Activated B cell treated with CpG ODN at 0.5 μM for 24 hours (primary cell): ENCODE measurements at places on chromosomes 7 and 10. TPM values are rescaled to one million over a fixed set of nuclear protein-coding genes. Genes with fewer than 3 reads are reported as not detected.

Gene NEURL1
- 0.61 and 0.93 TPM in 2 replicates for total RNA-seq

Gene ZNF107
- 40.3 and 50.5 TPM in 2 replicates for total RNA-seq

Gene BRAF
- 58.3 and 65.4 TPM in 2 replicates for total RNA-seq

Gene SLC18A2
- not detected in 2 replicates for total RNA-seq

Gene UCMA
- total RNA-seq, result not detected in 2 replicates

Gene CALML5
- total RNA-seq, result not detected in 2 replicates

DNA sequence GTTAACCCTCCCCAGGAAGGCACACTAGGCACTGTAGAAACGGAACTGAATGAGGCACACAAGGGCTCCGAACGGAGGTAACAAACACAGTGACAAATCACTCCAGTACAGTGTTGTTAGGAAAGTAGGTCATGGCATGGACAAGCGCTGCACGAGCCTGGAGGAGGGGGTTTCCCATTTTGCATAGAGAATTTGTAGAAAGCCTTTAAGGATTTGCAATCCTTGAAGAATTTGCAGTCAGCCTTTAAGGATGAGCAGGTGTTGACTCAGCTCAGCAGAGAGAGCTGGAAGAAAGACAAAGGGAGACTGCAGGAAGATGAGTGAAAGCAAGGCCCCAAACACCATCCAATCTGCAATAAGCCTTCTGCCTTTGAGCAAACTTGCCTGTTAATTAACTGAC lies 51.1 kb upstream of the PPP1R3C start:
- H3K4me3 ChIP-seq, result no peak overlapping the region
- peaks cover 5% of the 10 kb centered on the region for H3K27me3 ChIP-seq
- no peaks in the 10 kb centered on the region for H3K36me3 ChIP-seq
- no peak for DNase-seq
- H3K4me1 ChIP-seq, result no peaks in the 10 kb centered on the region
- no peak overlapping the region for H3K27ac ChIP-seq

DNA sequence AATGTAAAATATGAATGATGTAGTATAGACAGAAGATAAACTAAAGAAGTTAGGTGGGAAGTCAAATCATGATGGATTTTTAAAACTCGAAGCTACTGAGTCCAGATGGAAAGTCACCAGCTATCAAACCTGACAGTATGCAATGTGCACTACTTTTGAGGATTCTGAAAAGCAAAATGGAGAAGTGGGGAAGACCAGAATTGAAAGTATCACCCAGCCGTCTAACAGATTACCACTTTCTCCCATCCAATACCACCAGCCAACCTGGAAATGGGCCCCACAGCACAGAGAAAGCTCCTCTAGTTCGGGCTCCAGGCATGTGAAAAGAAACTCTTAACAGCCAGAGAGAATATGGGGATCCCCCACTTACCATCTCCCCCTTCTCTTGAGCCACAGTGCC lies 67.9 kb upstream of the SRRM3 start:
- H3K27ac ChIP-seq, result no peak overlapping the region
- peaks cover 24% of the 10 kb centered on the region for H3K27me3 ChIP-seq
- DNase-seq, result no peak
- H3K36me3 ChIP-seq, result no peaks in the 10 kb centered on the region
- H3K4me1 ChIP-seq, result peaks cover 10% of the 10 kb centered on the region
- H3K4me3 ChIP-seq, result peak overlapping the region; percentile 29

DNA sequence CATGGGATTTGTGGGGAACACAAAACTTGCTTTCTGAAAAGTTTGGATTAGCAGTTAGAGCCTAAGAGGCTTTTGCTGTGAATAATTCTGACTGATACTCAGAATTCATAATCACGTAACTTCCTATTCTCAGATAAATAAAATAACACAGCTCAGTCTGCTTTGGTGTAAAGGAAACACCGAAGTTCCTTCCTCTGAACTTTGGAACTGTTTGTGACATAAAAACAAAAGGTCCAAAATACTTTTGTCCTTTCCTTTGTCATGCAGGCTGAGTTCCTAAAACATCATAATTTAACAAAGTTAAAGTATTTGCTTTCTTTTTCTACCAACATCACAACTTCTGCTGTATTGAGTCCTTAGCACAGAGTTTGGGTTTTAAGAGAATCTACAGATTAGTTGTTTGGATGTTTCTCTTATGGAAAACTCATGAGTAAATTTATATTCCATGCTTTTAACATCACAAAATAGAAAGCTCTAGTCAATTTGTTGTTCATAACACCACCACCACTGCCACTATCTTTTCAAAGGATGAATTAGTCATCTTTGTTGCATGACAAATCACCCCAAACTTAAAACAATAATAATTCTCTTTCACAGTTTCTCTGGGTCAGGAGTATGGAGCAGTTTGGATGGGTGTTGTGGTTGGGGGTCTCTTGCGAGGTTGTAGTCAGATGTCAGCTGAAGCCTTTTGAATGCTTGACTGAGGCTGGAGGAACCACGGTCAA lies 123.4 kb downstream of the REEP3 start:
- H3K4me3 ChIP-seq, result no peak overlapping the region
- H3K36me3 ChIP-seq, result no peaks in the 10 kb centered on the region
- no peaks in the 10 kb centered on the region for H3K27me3 ChIP-seq

DNA sequence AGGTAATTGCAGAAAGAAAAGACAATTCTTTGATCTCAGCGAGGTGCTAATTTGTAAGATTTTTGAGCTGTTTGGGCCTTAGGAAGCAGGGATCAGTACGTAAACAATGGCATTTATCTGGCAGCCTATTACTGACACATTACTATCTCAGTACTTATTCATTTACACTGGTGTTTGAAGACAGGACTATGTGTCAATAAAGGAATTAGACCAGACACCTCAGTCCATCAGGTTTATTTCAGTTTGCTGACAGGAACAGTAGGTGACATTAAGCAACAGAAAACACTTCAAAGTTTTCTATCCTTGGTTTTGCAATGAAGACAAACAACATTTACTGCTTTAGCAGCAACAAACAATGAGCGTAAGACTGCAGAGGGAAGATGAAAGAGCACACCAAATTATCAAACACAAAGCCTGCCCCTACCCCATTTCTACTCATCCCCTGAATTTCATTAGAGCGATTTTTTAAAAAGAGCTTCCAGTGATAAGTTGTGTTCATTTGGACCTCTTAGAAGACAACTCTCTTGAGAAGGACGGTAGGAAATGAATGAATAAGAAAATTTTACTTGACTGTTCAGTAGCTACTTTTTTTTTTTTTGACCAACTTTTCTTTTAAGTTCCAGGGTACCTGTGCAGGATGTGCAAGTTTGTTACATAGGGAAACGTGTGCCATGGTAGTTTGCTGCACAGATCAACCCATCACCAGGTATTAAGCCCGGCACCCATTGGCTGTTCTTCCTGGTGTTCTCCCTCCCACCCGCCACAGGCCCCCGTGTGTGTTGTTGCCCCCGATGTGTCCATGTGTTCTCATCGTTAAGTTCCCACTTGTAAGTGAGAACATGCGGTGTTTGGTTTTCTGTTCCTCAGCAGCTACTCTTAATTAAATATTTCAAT lies 138.8 kb downstream of the DKK1 start:
- H3K4me1 ChIP-seq, result no peaks in the 10 kb centered on the region
- no peaks in the 10 kb centered on the region for H3K36me3 ChIP-seq
- H3K27me3 ChIP-seq, result no peaks in the 10 kb centered on the region
- no peak for DNase-seq

DNA sequence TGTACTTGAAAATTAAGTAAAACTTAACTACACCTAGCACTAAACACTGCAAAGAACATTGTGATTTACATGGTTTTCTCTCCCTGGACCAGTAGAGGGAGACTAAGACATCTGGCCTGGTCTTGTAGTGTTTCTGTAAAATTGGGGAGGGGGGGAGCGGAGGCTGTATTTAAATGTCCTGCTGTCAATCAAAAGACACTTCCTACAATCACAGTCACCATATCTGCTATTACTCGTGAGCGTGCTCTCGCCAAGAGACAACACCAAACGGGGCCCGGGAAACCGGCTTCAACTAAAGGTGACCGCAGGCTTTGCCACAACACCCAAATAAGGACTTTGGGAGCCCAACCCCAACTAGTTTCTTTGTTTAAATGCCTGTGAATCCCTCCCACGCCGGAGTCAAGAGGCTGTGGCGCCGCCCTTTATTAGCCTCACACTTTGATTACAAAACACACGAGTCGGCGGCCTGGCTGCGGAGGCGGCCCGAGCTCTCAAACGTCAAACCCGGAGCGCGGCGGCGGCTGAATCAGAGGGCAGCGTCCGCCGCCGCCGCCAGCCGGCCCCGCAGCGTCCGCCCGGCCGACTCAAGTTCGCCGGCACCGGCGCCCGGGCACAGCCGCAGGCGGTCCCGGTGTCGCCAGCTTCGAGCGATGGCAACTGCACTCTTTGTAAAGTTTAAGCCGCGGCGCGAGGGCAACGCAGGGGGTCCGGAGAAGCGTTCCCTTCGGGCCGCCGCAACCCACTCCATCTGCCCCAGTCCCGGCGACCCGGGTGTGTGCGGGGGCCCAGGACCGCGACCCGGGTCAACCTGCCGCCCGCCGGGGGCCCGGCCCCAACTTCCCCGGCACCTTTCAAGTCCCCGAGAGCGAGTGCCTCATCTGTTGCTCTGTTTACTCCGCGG lies 1.3 kb downstream of the KDM7A start:
- H3K4me1 ChIP-seq, result peaks cover 44% of the 10 kb centered on the region
- peaks cover 18% of the 10 kb centered on the region for H3K36me3 ChIP-seq
- H3K4me3 ChIP-seq, result peak overlapping the region; percentile 88
- DNase-seq, result peak; percentile 73
- no peaks in the 10 kb centered on the region for H3K27me3 ChIP-seq
- peak overlapping the region; percentile 95 for H3K27ac ChIP-seq

- DNase-seq, result no peak
- H3K27me3 ChIP-seq, result peaks cover 8% of the 10 kb centered on the region
- no peak overlapping the region for H3K4me3 ChIP-seq
- no peaks in the 10 kb centered on the region for H3K4me1 ChIP-seq
- no peaks in the 10 kb centered on the region for H3K36me3 ChIP-seq
These were observed 116.9 kb downstream of the EVX1 start for GRCh38 chr7:27359181-27360125.

GRCh38 chr10:48681740-48682139 lies 2.9 kb upstream of the WDFY4 start:
- DNase-seq, result no peak
- H3K4me1 ChIP-seq, result peaks cover 71% of the 10 kb centered on the region
- H3K27me3 ChIP-seq, result no peaks in the 10 kb centered on the region
- H3K27ac ChIP-seq, result peak overlapping the region; percentile 81
- peaks cover 20% of the 10 kb centered on the region for H3K36me3 ChIP-seq
- peak overlapping the region; percentile 7 for H3K4me3 ChIP-seq

DNA sequence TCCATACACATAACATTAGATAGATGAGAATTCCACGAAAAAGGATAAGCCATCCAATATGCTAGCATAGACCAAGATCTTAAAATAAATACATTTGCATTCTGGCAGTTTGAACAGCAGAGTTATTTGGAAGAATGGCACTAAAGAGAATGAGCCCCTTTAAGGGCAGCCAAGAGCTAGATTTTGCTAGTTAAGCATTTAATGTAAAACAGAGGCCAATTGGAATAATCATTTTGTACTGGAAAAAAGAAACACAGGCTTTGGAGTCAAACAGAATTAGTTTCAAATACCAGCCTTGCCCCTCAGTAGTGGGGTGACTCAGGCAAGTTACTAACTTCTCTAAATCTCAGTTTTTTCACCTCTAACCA lies 56.2 kb downstream of the LRRTM3 start:
- no peaks in the 10 kb centered on the region for H3K36me3 ChIP-seq
- no peak overlapping the region for H3K4me3 ChIP-seq
- no peaks in the 10 kb centered on the region for H3K27me3 ChIP-seq
- peaks cover 3% of the 10 kb centered on the region for H3K4me1 ChIP-seq
- DNase-seq, result no peak
- no peak overlapping the region for H3K27ac ChIP-seq

- H3K27me3 ChIP-seq, result no peaks in the 10 kb centered on the region
- peak overlapping the region; percentile 75 for H3K4me3 ChIP-seq
- H3K27ac ChIP-seq, result peak overlapping the region; percentile 96
- H3K4me1 ChIP-seq, result peaks cover 72% of the 10 kb centered on the region
These were observed 8.0 kb downstream of the CALHM3 start for GRCh38 chr10:103470761-103471653.

DNA sequence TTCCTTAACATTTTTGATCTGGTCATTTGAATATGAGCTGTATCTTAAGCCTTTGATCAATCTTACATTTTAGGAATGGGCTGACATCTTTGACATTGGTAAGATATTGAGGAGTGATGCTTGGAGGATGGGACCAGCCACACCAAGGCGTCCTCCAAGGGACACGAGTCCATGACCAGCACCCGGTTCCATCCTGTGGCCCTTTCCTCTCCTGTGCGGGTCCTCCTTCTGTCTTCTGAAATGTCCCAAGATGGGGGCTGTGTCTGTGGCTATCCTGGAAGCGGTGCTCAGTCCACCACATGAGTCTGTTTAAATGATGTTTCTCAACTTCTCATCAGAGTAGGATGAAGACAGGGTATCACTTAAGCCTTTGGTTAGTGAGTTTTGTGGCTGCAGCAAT lies 67.3 kb upstream of the SHH start:
- H3K27ac ChIP-seq, result no peak overlapping the region
- no peak for DNase-seq
- H3K4me1 ChIP-seq, result no peaks in the 10 kb centered on the region
- no peaks in the 10 kb centered on the region for H3K36me3 ChIP-seq
- no peak overlapping the region for H3K4me3 ChIP-seq

- H3K4me1 ChIP-seq, result no peaks in the 10 kb centered on the region
- DNase-seq, result no peak
- no peaks in the 10 kb centered on the region for H3K36me3 ChIP-seq
These were observed 113.0 kb downstream of the CCDC3 start for GRCh38 chr10:12888470-12888869.

DNA sequence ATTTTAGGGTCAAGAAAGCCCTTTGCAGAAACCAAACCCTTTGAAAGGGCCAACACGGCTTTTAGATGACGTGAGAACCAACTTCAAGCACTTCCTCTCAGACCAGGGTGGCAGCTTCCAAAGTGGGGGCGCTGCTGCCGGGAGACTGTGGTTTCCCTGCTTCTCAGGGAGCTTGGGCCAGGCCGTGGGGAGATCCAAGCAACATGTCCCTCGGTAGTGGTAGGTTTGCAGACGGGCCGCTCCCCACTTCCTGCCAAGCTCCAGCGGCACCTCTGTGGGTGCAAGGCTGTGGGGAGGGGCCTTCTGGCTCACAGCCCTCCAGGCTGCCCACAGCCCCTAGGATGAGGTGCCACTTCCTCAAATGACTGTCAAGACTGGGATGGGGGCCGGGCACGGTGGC lies 132.4 kb downstream of the FAM53B start:
- H3K36me3 ChIP-seq, result peaks cover 15% of the 10 kb centered on the region
- H3K27me3 ChIP-seq, result no peaks in the 10 kb centered on the region
- peak overlapping the region; percentile 90 for H3K27ac ChIP-seq
- no peak for DNase-seq

- H3K4me1 ChIP-seq, result peaks cover 16% of the 10 kb centered on the region
- no peak overlapping the region for H3K4me3 ChIP-seq
- no peak for DNase-seq
- H3K27ac ChIP-seq, result no peak overlapping the region
These were observed 187.4 kb upstream of the AGR3 start for GRCh38 chr7:17069146-17069545.

DNA sequence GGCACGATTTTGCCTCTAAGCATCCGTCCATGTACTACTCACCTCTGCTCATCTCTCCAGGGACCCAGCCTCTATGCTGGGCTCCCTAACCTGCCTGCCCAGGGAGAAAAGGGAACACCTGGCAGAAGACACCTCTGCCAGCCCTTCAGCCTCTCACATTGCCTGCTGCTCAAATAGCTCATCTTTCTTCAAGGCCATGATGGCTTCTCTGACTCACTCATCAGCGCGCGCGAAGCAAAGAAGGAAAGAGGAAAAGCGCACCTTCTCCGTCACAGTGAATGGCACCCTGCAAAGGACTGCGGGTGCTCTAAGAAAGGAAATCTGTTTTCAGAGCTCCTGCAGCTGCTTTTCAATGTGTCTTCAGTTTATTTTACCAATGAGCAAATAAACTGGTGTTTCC lies 174.0 kb downstream of the PRKAG2 start:
- H3K27ac ChIP-seq, result no peak overlapping the region
- H3K27me3 ChIP-seq, result no peaks in the 10 kb centered on the region
- peaks cover 11% of the 10 kb centered on the region for H3K4me1 ChIP-seq
- peaks cover 17% of the 10 kb centered on the region for H3K36me3 ChIP-seq
- no peak for DNase-seq
